ENCODE measurements at places on chromosomes 4 and X.
A peak's percentile ranks its signal among the peaks of the same experiment; 100 is the strongest.

GRCh38 chr4:8938623-8939022 lies 67.0 kb upstream of the HMX1 start:
- DNase-seq = no peak

GRCh38 chr4:87805971-87806370 lies 6.6 kb downstream of the IBSP start:
- DNase-seq = no peak

DNA sequence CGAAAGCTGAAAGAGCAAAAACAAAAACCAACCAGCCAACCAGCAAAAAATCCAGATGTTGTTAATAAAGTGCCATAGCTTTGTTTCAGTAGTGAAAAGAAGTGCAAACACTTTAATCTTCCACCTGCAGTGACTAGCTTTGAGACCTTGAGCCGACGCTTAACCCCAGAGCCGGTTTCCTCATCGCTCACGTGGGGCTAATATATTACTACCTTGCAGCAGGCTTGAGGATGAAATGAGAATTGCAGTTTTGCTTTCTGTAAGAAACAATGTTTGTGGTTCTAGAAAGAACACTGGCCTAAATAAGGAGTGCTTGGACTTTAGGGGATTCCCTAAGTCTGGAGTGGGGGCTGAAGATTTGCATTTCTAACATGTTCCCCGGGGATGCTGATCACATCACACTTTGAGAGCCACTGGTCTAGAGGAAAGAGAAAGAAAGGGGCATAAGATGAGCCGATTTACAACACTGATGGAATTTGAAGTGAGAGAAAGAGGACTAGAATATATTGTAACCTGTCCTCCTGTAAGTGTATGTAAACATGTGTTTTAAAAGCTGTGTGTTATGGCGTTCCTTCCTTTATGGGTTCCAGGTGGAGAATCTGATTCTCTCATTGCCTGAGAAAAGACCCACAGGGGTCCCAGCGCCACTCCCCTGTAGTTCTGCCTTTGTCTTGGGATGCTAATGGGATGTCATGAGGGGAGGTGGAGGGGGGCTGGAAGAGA lies 1.4 kb downstream of the FGF2 start:
- no peak for DNase-seq

DNA sequence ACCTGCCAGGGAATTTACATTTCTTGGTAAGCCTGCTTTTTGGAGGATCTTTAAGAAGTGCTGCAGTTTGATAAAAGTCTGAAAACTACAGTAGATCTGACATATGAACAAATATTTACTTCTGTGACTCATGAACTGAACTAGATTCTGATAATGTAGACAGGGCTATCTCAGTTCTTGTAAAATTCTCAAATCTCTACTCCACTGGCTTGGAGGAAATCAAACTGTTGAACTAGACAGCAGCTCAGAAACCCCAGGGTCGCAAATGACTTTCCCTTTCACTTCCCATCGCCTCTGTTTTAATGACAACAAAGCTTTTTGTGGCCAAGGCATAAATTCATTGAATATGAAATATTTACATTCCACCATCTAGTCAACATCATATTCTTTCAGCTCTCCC lies 15.4 kb upstream of the OCIAD1 start:
- no peak for DNase-seq

- DNase-seq = no peak
Measured at GRCh38 chr4:81638698-81639097, 167.0 kb upstream of the RASGEF1B start.

- no peak for DNase-seq
Measured at GRCh38 chrX:136209016-136209738, 42.0 kb downstream of the MAP7D3 start.

DNA sequence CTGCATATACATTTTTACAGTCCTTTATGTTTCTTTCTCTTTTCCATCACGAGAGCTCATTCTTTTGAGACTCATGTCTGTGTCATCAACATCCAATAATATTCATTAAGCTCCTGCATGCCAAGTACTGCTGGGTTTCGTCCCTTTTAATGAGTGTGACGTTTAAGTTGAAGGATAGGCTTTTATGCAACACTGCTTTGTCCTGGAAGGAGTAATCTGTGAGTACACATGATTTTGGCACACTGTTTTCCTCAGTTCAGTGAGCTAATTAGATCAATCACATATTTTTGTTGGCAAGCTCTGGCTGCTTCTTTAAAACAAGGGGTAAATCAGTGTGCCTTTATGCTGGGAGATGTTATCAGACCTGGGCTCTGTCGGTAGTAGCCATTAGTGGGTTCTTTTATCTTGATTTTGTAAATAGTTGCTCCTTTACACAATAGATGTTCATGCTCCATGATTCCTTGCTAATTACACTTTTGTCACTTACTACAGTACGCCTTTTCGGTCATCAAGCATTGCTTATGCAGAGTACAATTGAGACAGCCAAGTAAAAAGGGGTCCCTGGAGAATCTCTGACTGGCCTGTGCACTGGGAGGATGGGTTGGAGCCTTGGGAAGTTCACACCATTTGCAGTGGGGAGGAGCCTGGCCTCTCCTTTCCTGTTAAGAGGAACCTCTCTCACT lies 132.6 kb downstream of the FHIP1A start:
- DNase-seq = no peak

- no peak for DNase-seq
Measured at GRCh38 chr4:132344924-132345828, 803.9 kb upstream of the PCDH10 start.

GRCh38 chrX:139734996-139735395 lies 27.0 kb upstream of the MCF2 start:
- no peak for DNase-seq

- DNase-seq = no peak
Measured at GRCh38 chr4:123113155-123113554, 190.8 kb upstream of the NUDT6 start.

DNA sequence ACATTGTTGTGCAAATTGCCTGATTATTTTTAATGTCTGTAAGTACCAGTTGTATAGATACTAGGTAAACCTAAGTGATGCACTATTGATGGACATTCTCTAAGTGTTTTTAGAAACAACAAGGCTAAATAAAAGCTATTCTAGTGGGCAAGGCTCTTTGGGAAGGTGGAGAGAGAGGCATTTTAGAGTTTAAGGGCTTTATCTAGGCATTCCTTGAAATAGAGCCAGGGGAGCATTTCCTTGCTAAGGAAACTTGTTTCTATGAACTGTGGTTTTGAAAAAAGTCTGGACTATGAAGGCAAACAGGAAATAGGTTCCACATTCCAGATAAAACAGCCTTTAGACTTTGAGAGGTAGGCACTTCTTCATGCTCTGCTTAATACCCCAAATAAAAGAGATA lies 23.8 kb downstream of the BMX start:
- no peak for DNase-seq

DNA sequence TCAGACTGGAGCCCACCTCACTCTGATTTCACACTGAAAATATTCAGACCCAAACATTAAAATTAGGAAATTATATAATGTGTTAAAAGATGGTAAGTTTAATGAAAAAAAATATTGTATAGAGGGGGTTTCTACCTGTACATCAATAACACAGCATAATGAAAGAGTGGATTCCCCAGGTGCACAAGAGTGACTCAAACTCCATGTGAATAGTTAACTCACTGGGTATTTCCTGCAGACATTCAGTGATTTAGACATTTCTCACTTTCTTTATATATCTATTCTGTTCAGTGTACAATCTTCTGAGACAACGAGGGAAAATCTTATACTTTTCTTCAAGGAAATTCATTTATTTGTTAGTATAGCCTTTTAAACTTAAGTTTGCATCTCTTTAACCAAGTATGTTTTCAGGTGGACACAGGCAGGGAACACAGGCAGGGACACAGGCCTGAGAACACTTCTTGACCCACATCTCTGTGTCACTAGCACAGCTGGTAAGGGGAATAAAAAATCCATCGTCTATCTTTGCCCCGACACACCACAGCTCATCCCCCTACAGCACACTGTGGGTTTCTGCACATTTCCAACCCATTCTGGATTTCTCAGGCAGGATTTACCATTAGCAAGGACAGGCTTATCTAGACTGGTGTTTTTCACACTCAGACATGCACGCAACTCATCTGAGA lies 525.5 kb upstream of the BOD1L1 start:
- DNase-seq = no peak

- DNase-seq = no peak
Measured at GRCh38 chr4:99529228-99529627, 18.4 kb downstream of the C4orf17 start.

DNA sequence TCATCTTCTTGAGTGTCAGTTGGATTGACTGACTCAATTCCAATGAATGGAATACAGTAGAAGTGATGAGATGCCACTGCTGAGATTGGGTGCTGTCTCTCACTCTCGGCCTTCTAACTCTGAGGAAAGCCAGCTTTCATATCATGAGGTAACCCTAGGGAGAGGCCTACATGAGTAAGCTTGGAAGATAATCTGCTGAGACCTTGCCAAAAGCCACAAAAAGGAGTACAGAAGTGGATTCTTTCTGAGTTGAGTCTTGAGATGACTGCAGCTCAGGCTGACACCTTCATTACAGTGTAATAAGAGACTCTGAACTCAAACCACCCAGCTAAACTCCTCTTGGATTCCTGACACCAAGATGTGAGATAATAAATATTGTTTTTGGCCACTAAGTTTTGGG lies 537.4 kb upstream of the MAGEB18 start:
- DNase-seq = no peak

DNA sequence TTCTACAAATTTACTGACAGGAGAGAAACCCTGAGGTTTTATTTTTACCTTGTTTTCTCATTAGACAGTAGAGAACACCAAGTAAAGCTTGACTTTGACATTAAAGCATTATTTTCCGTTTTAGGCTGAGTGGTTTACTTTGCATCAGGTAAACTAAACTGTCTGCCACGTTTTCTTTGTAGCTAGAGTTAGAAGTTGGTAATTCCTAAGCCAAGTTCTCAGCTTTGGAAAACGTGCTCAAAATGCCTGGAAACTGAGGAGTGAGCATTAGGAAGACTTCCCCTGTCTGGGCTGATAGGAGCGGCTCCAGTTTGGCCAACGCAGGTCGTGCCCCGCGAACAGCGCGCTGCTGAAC lies 819 bp downstream of the PDLIM3 start:
- no peak for DNase-seq

DNA sequence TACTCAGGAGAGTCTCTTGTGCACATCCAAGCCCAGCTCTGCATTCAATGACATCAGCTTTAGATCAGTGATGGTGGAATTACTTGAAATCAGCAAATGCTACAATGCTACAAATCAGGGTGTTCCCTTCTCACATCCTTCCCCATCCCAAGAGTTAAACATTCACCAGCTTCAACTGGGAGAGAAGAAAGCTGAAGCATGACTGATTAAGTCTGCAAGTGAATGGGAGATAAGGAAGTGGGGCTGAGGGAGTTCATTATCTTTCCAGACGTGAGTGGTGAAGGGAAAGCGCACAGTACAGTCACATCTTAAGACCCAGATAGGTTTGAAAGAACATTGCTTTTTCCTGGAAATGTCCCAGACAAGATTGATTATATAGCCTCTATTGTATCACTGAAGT lies 26.2 kb upstream of the MAP9 start:
- DNase-seq = no peak

DNA sequence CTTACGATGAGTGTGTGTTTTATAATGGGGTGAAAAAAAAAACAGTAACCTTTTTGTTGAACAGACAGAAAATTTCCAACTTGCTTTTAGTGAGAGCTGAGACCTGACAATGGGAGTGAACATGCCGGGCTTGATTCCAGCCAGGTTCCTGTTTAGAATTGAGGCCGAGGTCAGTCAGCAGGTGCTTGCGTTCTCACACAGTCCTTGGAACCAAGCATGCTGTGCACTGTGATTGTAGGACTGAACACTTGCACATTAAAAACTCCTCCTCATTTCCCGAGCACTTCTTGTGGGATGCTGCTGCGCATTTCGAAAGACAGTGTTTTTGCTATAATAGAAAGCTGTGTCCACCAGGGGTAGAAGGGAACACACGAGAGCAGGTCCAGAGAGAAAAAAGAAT lies 51.8 kb downstream of the TMEM131L start:
- DNase-seq = no peak

GRCh38 chrX:10634392-10635161 lies 14.2 kb upstream of the MID1 start:
- DNase-seq = no peak

GRCh38 chrX:153971124-153971449 lies 531 bp downstream of the HCFC1 start:
- peak; percentile 80 for DNase-seq

DNA sequence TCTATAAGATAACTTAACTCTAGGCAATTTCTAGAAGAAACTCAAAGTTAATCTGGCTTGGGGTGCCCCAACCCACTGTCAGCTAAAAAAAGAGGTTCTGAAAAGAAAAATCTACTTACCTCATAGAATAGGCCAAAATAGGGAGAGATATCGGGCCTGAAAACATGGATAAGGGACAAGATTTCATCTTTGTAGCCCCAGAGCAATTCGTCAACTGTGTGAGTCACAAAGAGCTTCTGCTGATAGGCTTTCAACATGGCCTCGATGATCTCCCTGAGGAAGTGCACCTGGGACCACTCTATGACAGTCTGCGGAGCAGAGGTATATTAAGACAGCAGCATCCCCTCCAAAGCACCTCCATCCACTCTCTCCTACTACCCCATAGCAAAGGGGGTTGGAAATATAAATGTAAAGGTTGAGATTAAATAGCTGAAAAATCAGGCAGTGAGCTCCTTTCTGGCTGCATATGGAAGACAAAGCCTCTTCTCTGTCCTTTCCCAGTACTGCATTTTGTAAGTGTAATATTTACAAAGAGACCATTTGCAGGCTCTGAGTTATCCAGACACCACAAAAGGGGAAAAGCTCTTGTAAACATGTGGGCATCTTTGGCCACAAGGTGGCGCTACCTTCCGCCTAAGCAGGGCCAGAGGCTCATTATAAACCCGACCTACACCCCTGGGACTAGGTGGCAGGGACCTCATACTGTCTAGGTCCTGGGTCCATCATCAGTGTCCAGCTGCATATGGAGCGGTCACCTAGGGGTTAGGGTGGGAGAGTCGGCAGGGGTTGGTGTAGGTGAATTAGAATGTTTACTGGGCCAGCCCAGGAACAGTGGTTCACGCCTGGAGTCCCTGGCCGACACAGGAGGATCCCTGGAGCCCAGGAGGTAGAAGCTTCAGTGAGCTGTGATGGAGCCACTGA lies 31.5 kb upstream of the NUP54 start:
- peak; percentile 73 for DNase-seq

DNA sequence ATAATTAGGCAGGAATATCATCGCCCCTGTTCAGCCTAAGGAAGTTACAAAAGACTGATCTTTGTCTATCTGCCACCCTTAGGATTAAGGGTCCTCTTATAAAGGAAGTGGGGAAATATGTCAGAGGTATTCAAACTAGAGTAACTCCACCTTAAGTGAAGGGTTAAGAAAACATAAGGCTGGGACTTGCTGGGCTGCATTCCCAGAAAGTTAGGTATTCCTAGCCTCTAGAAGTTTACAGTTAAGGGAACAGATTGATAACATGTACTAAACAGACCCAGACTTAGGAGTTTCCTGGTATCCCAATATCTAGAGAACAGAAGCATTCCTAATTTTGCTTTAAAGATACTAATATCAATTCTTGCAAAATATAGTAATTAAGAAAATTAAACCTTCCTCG lies 6.0 kb downstream of the CXCL2 start:
- no peak for DNase-seq

GRCh38 chr4:121093261-121093660 lies 20.9 kb upstream of the NDNF start:
- DNase-seq = no peak
